SK-MEL-5 (cell line): ENCODE measurements at places on chromosomes 16 and 17.

GRCh38 chr17:57110579-57111325 lies 25.7 kb downstream of the AKAP1 start:
- no peak for DNase-seq

DNA sequence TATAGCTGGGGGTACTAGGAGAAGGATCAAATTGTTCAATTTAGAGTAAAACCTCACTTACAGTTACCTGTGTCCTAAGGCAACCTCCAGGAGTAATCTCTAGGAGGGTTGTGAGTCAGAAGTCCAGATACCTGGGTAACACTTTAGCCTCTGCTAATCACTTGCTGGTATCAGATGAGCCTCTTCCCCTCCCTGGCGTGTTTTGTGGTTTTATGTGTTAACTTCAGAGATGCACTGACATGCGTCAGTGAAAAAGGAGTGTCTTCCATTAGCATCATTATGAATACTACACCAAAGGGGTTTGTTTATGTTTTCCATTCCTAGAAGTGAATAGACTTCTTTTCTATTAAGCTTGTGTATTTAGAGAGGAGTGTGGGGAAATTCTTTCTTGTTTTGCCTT lies 208.2 kb downstream of the FTO start:
- no peak for DNase-seq

DNA sequence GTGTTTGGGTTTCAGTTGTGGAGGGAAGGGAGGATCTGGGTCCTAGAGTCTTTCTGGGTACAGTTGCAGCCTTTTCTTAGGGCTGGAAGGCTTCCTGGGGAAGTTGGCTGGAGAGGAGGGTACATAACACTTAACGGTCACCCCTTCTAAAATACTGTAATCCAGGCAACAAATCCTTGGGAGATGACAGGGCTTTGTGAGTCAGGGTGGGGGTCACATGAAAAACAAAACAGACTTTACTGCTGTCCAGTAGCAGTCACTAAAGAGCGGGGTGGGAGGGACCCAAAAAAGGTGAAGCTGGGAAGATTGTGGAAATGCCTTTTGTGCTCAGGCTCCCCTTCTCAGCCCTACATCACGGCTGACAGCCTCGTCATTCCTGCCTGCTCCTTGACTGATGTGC lies 6.3 kb downstream of the SAP30BP start:
- DNase-seq = no peak

DNA sequence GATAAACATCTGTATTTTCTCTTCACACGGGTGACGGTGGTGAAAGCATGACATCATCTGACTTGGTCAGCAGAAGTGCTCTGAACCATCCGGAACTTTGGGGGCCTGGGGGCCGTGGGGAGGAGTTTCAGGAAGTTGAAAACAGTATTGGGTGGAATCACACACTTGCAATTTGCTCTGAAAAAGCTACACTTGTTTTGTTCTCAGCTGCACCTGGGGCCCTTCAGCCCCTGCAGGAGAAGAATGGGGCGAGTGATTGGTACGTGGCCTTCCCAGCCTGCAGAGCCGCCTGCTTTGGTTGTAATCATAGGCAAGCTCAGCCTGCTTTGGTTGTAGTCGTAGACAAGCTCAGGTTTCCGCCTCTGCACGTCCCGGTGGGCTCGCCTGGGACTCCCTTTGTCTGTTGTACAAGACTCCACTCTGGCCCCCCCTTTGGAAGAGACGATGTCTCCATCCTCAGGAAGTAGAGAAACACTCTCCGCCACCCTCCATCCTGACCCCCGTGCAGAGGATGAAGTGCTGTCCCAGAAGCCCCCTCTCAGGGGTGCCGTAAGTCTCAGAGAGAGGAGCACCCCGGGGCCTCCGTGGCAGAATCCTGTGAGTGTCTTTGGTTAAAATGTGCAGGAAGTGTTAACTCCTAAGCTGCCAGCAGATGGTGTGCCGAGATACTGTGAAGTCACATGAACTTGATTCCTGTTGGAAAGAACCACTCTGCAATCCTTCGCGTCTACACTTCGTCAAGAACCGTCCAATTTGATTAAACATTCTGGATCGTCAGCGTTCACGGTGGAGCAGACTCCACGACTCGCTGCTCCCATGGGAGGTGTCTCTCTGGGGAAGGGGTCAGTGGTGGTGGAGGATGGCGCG lies 5.4 kb downstream of the BANP start:
- DNase-seq = no peak
